Activated CD4-positive, alpha-beta memory T cell treated with anti-CD3 and anti-CD28 coated beads for 36 hours (primary cell): ENCODE measurements at places on chromosomes 12 and 14.
A peak's percentile ranks its signal among the peaks of the same experiment; 100 is the strongest.

DNA sequence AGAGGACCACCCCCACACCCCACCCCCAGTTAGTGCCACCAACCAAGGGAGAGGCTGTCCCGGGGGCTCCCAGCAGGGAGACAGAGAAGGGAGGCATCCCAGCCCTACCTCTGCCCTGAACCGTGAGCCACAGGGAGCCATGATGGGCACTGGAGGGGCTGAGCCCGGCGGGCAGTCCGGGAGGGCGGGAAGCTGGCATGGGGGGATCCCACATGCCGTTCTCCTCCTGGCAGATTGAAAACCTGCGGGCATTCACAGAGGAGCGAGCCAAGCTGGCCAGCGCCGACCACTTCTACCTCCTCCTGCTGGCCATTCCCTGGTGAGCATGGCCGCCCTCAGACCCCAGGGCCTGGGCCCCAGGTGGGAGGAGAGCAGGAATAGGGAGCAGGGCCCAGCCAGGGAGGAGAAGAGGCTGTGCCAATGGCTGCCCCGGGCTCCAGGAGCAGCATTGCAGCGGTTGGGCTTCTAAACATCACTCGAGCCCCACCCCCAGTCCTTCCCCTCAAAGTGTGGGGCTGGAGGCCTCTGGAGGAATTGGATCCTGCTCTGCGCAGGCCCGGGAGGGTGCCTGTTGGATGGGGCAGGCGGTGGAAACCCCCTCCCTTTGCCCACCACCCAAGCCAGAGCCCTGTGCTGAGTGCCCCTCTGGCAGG lies 14.5 kb upstream of the ADSS1 start:
- DNase-seq, result no peak

GRCh38 chr12:89947437-89948270 lies 239.0 kb upstream of the ATP2B1 start:
- no peak for DNase-seq

DNA sequence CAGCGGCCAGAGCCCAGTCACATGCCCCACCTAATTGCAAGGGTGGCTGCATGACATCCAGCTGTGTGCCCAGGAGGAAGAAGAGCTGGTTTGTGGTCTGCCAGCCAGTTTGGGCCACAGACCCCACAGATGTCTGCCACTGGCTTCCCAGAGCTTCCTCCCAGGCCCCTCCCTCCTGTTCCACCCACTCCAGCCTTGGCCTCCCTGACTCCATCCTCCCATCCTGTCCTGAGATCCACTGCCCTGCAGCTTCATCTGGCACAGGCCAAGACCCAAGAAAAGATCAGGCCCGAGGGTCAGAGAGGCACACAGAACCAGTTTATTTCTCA lies 5.9 kb downstream of the NGB start:
- DNase-seq, result no peak

- DNase-seq, result peak; percentile 54
These were observed 38.9 kb downstream of the FOXN3 start for GRCh38 chr14:89378119-89378518.
